ENCODE measurements at places on chromosomes 3 and 15. TPM values are rescaled to one million over a fixed set of nuclear protein-coding genes. Genes with fewer than 3 reads are reported as not detected.

GRCh38 chr3:186235554-186235953, 126.5 kb downstream of the DGKG start:
- no peak overlapping the region for H3K27ac ChIP-seq
- peaks cover 7% of the 10 kb centered on the region for H3K4me1 ChIP-seq
- no peaks in the 10 kb centered on the region for H3K27me3 ChIP-seq

- no peak for DNase-seq
- no peak overlapping the region for H3K27ac ChIP-seq
- peaks cover 11% of the 10 kb centered on the region for H3K36me3 ChIP-seq
- H3K4me1 ChIP-seq: peaks cover 6% of the 10 kb centered on the region
- H3K27me3 ChIP-seq: no peaks in the 10 kb centered on the region
Observed at GRCh38 chr15:73303636-73304035, 65.1 kb downstream of the HCN4 start.

- H3K4me1 ChIP-seq: no peaks in the 10 kb centered on the region
- H3K27me3 ChIP-seq: no peaks in the 10 kb centered on the region
- H3K4me3 ChIP-seq: no peak overlapping the region
- no peak overlapping the region for H3K27ac ChIP-seq
Observed at GRCh38 chr3:74370342-74370741, 244.1 kb downstream of the CNTN3 start.

GRCh38 chr15:48170981-48171380, 7.1 kb downstream of the MYEF2 start:
- H3K27me3 ChIP-seq: no peaks in the 10 kb centered on the region
- peaks cover 58% of the 10 kb centered on the region for H3K36me3 ChIP-seq
- peaks cover 28% of the 10 kb centered on the region for H3K4me1 ChIP-seq
- no peak overlapping the region for H3K27ac ChIP-seq
- no peak overlapping the region for H3K4me3 ChIP-seq

- DNase-seq: no peak
- H3K4me3 ChIP-seq: no peak overlapping the region
- peaks cover 10% of the 10 kb centered on the region for H3K4me1 ChIP-seq
- H3K36me3 ChIP-seq: no peaks in the 10 kb centered on the region
- H3K27me3 ChIP-seq: no peaks in the 10 kb centered on the region
- H3K27ac ChIP-seq: no peak overlapping the region
Observed at GRCh38 chr3:102180280-102180931, 254.4 kb upstream of the ZPLD1 start.

DNA sequence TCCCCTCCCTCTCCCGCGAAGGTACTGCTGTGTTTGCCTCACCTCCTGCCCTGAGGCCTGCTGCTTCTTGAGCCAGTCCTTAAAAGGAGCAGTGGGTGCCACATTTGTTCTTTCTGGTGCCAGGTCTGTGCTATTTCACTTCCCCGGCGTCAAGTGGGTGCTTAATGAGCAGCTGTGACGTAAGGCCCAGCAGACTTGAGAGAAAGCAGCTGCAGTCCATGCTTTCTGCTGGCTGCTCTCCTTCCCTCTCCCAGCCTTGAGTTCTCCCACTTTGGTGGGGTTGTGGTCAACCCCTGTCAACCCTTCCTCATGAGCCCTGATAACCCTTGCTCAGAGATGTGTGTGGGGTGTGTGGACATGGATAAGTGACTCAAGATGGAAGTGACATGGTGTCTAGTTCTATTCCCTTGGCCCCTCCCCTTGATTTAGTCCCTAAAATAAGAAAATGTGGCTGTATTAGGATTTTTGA, 6.9 kb downstream of the INAFM2 start:
- DNase-seq: no peak
- peaks cover 55% of the 10 kb centered on the region for H3K4me1 ChIP-seq
- H3K36me3 ChIP-seq: no peaks in the 10 kb centered on the region
- H3K4me3 ChIP-seq: no peak overlapping the region
- H3K27ac ChIP-seq: peak overlapping the region; percentile 48

DNA sequence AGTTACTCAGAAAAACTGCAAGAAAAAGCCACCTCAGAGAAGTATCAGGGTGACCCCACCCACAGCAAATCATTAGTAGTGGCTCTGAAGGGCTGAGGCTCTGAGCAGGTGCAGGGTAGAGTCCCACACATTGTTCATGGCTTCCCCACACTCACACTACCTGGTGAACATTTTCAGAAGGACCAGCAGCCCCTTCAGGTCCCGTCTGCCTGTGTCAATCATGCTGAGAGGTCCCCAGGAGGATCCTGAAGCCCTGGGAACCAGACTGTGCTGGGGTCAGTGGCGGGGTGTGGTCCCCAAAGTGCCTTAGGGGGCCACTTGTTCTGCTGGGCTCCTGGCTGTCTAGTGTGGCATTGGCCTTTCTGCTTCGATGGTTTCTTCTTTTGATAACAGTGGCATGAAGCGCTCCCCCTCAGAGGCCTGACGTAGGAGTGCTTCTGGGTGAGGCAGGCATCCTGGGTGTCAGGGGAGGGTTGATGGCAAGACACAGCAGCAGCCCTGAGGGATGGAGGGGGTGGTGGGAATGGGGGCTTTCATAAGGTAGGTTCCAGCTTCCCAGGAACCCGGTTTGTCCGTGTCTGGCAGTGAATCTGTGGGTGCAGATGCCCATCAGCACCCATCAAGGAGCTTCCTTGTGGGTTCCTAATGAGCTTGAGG, 19.0 kb upstream of the FANCD2 start:
- no peak overlapping the region for H3K27ac ChIP-seq
- peaks cover 6% of the 10 kb centered on the region for H3K36me3 ChIP-seq
- H3K27me3 ChIP-seq: no peaks in the 10 kb centered on the region
- H3K4me1 ChIP-seq: peaks cover 13% of the 10 kb centered on the region

GRCh38 chr15:35958021-35958420, 412.1 kb upstream of the DPH6 start:
- no peaks in the 10 kb centered on the region for H3K36me3 ChIP-seq
- H3K4me1 ChIP-seq: no peaks in the 10 kb centered on the region
- no peak for DNase-seq
- no peak overlapping the region for H3K4me3 ChIP-seq
- H3K27me3 ChIP-seq: no peaks in the 10 kb centered on the region

- H3K36me3 ChIP-seq: no peaks in the 10 kb centered on the region
- no peak for DNase-seq
- peaks cover 5% of the 10 kb centered on the region for H3K27me3 ChIP-seq
- no peaks in the 10 kb centered on the region for H3K4me1 ChIP-seq
- no peak overlapping the region for H3K27ac ChIP-seq
Observed at GRCh38 chr3:127149621-127150310, 43.2 kb upstream of the PRR23E start.

DNA sequence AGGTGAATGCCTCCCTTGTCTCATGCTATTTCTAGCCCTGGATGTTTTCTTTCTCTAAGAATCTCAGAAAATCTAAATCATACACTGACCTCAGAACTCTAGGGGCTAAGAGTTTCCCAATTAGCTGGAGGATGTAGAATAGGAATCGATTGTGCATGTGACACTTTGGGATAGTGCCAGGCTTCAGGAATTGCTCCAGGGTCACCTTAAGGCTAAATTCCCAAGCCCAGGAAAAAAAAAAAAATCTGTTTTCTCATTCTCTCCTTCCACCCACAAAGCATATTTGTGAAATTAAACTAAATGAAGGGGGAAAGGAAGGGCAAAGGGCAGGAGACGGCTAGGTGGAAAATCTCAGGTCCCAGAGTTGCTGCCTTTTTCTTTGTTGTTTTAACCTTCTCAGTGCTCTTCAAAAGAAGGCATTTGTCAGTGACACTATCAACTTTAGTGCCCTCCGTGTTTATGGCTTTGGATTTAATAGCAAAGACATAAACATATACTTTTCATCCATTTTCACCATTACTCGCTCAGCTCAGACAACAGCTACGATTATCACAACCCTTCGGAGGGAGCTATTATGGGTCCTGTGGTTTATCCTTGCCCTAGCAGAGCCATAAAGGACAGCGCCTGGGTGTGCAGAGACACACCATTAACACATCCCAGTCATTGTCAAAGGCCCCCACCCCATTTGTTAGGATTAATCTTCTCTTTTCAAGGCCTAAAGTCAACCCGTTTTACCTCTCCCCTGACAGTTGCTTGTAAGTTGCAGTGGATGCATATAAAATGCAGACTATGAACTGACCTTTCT, 271.7 kb downstream of the PDZRN3 start:
- no peak overlapping the region for H3K27ac ChIP-seq
- no peaks in the 10 kb centered on the region for H3K36me3 ChIP-seq
- no peak for DNase-seq
- no peak overlapping the region for H3K4me3 ChIP-seq
- peaks cover 12% of the 10 kb centered on the region for H3K4me1 ChIP-seq
- peaks cover 6% of the 10 kb centered on the region for H3K27me3 ChIP-seq

DNA sequence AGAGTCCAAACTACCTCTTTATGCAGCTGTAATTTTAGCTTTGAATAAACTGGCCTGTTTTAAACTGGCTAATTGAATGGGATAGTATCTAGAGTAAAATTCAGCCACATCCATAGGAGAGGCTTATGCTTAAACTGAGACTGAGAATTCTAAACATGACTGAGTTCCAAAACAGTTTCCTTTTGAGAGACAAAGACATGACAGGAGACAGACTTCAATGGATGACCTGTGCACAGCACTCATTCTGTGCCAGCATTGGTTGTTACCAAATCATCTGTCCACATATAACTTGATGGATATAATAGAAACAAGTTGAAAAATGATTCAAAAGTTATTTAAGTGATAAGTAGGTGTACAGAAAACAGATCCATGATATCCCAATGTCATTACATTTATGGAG, 20.9 kb downstream of the IL12A start:
- H3K27me3 ChIP-seq: no peaks in the 10 kb centered on the region
- no peak overlapping the region for H3K4me3 ChIP-seq
- no peaks in the 10 kb centered on the region for H3K4me1 ChIP-seq
- H3K36me3 ChIP-seq: no peaks in the 10 kb centered on the region
- H3K27ac ChIP-seq: no peak overlapping the region
- no peak for DNase-seq

DNA sequence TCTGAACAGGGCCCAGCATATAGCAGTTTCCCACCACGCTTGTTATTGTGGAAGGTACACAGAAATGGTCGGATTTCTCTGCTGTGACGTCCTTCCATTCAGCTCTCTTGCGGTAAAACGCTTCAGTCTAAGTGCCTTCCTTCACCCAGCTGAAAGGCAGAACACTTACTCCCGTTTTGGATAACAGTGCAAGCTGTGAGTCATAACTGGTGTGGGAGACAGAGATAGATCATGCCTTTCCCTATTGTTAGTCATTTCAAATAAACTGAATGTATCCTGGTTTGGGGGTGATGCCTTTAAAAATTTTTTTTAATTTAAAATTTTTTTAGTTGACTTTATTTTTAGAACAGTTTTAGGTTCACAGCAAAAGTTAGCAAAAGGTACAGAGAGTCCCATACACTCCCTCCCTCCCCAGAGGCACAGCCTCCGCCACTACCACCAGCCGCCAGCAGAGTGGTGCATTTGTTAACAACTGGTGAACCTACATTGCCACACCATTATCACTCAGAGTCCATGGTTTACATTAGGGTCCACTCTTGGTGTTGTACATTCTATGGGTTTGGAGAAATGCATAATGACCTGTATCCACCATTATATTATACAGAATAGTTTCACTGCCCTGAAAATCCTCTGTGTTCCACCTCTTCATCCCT, 94.9 kb upstream of the NSMCE3 start:
- H3K4me1 ChIP-seq: no peaks in the 10 kb centered on the region
- H3K4me3 ChIP-seq: no peak overlapping the region
- H3K27me3 ChIP-seq: peaks cover 3% of the 10 kb centered on the region

GRCh38 chr15:70197945-70198361, 100.2 kb upstream of the TLE3 start:
- H3K36me3 ChIP-seq: no peaks in the 10 kb centered on the region
- H3K4me1 ChIP-seq: peaks cover 34% of the 10 kb centered on the region
- no peak for DNase-seq

GRCh38 chr15:64029110-64029509, 17.2 kb downstream of the DAPK2 start:
- H3K27me3 ChIP-seq: no peaks in the 10 kb centered on the region
- H3K4me3 ChIP-seq: no peak overlapping the region
- no peak for DNase-seq
- H3K27ac ChIP-seq: peak overlapping the region; percentile 73

- H3K27me3 ChIP-seq: no peaks in the 10 kb centered on the region
- no peaks in the 10 kb centered on the region for H3K36me3 ChIP-seq
- H3K4me3 ChIP-seq: no peak overlapping the region
- no peak for DNase-seq
- H3K4me1 ChIP-seq: peaks cover 17% of the 10 kb centered on the region
- H3K27ac ChIP-seq: no peak overlapping the region
Observed at GRCh38 chr3:135020181-135020580, 225.1 kb downstream of the EPHB1 start.

DNA sequence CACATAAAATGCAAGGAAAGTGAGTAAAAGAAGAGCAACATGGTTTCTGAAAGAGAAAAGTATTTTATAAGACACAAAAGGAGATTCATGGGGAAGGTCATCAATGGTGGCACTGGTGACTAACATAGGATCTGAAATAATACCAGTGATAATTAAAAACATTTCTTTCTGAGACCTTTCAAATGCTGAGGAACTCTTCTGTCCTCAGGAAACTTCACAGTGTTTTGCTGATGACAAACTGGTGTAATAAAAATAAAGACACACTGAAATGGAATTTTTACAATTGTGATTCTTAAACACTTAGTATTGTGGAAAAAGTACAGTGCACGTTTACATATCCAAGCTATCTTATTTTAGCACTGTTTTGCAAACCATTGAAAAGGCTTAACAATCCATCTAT, 80.4 kb upstream of the ZBTB20 start:
- DNase-seq: no peak
- no peaks in the 10 kb centered on the region for H3K4me1 ChIP-seq
- H3K27ac ChIP-seq: no peak overlapping the region
- no peak overlapping the region for H3K4me3 ChIP-seq

DNA sequence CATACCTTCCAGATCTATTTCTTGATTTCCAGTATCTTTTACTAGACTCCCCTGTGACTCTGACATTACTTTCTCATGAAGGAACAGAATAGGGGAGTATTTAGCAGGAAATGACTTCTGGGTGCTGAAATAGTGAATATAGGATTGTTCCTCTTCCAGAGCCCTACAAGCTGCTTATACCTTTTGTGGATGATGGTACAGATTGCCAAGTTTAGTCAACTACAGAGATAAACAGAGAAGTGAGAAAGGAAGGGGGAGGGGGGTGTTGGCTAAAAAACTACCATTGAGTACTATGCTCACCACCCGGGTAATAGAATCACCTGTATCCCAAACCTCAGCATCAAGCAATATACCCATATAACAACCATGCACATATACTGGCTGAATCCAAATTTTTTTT, 298.3 kb upstream of the GPR149 start:
- no peak overlapping the region for H3K27ac ChIP-seq
- DNase-seq: no peak
- H3K4me3 ChIP-seq: no peak overlapping the region
- no peaks in the 10 kb centered on the region for H3K27me3 ChIP-seq
- no peaks in the 10 kb centered on the region for H3K36me3 ChIP-seq
- H3K4me1 ChIP-seq: no peaks in the 10 kb centered on the region

Gene IP6K1
- 63.3 TPM for total RNA-seq

Gene POMGNT2
- total RNA-seq: 19.8 TPM

Gene ZNF35
- 24.5 TPM for total RNA-seq

Gene NUP210
- 59.4 TPM for total RNA-seq

Gene SERINC4
- total RNA-seq: 0.35 TPM

Gene SNAP23
- total RNA-seq: 59.2 TPM

Gene CLDN11
- 2.0 TPM for total RNA-seq

Gene SLC9A9
- 0.56 TPM for total RNA-seq

Gene PSMD2
- total RNA-seq: 378 TPM

Gene SATB1
- 22.3 TPM for total RNA-seq

Gene ZNF620
- 24.0 TPM for total RNA-seq

Gene ITGA11
- total RNA-seq: 0.51 TPM

Gene SERPINI2
- total RNA-seq: 0.86 TPM
